Thymus (tissue), 14 donors: ENCODE measurements at places on chromosomes 4 and X. TPM values are rescaled to one million over a fixed set of nuclear protein-coding genes. Genes with fewer than 3 reads are reported as not detected.

DNA sequence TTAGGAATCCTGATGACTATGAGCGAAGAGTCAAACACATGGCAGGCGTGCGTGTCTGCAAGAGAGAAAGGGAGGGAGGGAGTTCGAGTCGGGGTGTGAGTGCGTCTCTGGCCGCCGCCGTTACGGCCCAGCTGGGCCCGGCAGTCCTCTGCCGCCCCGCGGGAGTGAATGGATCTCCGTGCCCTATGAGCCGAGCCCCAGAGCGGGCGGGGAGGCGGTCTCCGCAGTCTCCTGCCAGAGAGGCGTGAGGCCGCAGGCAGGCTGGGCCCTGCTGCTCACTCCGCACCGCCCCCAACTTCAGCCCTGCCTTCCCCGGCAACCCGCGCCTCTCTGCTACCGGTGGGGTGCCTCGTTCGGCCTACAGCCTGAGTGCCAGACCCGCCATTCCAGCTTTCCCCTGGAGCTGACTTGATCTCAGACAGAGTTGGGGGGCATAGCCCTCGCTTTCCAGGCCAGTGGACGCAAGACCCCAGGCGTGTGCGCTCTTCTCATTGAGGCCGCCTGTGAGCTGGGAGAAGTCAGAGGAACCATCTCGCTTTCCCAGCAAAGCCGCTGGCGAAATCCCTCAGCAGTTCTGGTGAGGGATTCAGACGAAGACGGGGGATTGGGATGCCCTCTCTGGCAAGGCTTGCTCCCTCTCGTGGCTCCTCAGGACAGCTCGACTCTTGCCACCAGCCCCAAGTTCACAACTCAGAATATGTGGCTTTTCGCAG, 1.4 kb downstream of the SLC16A2 start:
- no peak for DNase-seq

- DNase-seq: no peak
Observed at GRCh38 chrX:132957211-132958090, 978 bp downstream of the HS6ST2 start.

The JAKMIP1 gene
- total RNA-seq: 0.19 TPM

GRCh38 chrX:68666580-68666979, 19.1 kb downstream of the STARD8 start:
- DNase-seq: no peak
